ENCODE measurements at places on chromosomes 16 and 17.

DNA sequence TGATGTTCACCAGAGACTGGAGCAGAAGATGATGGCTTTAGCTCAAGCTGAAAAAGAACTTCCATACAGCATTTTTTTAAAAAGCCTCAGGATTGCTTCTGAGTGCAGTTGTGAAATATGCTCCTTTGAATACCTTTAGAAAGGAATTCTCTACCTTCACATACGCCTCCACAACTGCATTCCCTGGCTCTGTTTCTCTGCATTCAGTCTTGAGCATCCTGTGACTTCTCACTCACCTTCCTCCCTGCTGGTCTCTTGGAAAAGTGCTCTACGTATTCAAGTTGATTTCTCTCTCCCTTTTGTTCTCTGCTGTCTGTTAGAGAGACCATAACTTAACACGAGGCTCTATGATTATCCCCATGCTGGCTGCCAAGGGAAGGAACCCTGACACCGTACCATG lies 34.5 kb downstream of the HS3ST2 start:
- DNase-seq = no peak

DNA sequence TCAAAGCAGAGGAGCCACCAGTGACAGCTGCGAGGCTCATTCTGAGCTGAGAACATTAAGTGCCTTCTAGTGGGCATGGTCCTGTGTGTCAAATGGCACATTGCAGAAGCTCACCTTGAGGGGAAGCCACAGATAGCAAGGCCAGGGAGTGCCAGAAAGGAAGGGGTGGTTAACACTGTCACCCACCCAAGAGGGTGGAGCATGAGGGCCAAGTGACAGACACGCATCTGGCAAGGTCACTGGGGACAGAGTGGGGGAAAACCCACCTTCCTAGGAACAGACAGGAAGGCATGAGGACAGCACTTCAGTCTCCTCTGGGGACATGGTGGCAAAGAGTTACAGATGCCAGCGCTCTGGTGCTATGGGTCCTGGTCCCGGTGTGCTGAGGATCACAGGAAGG lies 22.1 kb downstream of the NUBP1 start:
- no peak for DNase-seq

DNA sequence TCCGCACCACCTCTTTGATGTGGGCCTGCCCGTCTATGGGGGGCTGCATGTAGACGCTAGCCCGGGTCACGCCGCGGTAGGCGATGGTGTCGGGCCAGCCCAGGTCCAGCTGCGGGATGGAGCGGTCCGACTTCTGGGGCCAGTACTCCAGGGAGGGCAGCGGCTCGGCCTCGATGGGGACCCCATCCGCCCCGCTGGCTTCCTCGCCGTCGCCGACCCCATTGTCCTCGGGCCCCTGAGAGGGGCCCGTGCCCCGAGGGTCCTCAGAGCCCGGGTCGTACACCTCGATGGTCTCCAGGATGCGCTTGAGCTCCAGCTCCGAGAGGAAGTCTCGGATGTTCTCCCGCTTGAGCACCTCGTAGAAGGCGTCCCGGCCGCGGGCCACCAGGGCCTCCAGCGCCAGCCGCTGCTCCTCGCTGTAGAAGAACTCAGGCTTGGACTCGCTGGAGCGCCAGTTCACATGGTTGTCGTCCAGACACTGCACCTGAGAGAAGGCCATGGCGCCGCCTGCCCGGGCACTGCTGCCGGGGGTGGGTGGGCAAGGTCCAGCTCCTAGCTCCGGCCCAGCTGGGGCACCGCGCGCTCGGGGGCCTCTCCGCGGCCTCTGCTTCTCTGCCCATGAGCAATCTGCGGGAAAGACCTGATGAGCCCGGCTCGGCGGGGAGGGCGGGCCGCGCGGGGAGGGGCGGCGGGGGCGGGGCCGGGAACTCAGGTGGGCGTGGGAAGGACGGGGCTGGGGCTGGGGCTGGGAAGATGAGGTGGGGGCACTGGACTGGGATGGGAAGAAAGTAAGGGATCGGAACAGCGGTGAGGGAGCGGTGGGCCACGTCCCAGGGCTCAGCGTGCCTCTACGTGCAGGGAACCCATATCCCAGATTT lies 782 bp downstream of the FAM83G start:
- peak; percentile 52 for DNase-seq

DNA sequence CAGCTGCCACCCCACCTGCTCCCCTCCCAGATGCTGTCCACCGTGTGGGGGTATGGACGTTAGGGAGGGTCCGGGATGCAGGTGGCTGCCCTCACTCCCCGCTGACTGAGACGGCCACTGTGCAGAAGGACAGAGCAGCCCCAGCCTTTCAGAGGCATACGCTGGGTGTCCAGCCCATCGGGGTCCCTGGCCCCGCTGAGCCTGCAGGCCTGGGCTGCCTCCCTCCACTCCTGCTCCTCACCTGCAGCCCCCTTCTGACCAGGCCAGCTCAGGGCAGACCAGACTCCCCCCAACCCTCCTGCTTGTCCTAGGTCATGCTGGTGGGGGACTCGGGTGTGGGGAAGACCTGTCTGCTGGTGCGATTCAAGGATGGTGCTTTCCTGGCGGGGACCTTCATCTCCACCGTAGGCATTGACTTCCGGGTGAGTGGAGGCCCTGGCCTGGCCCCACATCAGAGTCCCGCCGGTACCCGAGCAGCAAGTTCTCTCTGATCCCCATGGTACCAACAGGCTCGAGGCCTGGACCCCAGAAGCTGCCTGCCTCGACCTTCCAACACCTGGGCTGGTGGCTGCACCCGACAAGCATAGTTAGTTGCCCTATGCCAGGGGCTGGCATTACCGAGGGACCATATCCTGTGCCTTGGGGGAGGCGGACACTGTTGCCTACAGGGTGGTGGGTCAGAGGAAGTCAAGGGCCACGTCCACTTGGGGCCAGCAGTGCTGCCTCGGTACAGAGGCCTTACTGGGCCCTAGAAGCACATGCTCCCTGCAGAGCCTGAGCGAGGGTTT lies 1.4 kb downstream of the RAB26 start:
- DNase-seq = no peak

GRCh38 chr17:16442141-16442540 lies 26.8 kb downstream of the TRPV2 start:
- no peak for DNase-seq

DNA sequence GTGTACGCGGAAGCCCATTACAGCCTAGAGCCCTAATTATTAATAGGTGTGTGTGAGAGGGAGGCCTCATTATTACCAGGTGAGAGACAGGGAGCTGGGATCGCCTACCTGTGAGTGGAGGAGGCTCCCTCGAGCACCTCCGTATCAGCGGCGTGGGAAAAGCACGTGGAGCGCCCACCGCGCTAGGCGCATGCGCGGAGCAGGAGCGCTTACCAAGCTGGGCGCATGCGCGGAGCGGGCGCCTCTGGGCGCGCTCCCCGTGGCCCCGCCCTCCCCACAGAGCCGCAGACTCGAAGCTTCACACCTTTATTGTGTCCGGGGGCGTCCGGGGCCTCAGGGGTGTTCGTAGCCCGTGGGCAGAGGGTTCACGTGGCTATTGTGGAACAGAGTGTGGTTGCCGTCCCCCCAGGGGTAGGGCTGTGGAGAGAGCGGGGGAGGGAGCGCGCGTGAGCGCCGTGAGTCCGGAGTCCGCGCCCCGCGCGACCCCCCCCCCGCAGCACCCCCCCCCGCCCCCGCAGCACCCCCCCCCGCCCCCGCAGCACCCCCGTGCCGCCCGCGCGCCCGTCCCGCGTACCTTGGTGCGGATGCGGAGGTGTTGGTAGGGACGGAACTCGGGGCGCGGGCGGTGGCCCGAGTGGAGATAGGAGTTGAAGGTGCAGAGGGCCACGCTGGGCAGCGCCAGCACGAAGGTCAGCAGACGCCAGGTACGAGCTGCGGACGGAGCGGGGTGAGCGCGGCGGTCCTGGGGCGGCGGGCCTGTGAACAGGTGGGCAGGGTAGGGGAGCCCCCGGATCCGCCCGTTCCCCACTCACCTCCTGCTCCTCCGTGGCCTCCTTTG lies 500 bp downstream of the COX6A2 start:
- DNase-seq = peak; percentile 67

DNA sequence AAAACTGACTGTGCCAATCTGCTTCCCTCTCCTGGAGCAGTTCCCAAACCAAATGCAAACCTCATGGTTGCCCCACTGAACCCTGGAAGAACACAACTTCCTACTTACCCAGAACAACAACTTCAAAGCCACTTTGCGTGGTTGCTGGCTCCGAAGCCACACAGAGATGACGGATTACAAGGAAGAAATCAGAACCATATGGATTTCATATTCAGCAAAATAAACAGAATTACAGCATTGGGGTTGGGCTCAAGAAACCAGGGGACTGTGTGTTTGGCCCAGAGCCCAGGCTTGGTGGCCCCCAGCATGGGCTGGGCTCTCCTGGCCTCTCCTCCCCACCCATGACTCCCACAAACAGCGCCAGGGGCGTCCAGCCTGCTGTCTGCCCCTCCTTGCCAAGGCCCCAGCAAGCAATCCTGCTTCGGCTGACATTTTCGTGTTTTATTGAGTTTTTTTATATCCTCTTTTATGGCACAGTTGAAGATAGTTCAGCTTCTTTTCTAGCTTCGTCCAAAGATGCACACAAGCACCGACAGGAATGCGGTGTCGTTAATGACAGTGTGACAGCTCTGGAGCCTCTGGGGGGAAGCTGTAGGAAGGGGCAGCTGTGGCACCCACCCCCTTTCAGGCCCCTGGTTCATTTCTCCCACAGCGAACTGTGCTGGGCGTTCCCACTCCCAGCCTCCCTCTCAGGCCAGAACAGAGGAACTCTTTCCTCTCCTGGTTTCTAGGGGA lies 137.1 kb downstream of the GAS7 start:
- no peak for DNase-seq

GRCh38 chr16:73124097-73124652 lies 76.2 kb upstream of the ZFHX3 start:
- no peak for DNase-seq

All from activated CD4-positive, CD25-positive, alpha-beta regulatory T cell treated with anti-CD3 and anti-CD28 coated beads, Interleukin-2, amount 50 U/mL, for 72 hours (primary cell).